ENCODE measurements at places on chromosomes 11 and 22.

DNA sequence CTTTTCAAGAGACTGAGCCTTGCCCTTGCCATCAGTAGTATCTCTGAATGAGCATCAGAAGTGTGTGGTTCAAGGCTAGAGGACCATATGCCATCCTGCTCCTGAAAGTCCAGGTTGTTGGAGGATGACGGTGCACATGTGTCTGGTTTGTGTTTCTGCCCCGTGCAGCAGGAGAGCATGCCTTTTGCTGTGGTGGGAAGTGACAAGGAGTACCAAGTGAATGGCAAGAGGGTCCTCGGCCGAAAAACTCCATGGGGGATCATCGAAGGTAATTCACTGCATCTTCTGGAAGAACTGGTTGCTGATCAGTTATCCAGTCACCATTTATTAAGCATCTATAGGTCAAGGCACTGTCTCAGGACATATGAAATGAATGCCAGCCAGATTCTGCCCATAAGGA is 6.1 kb upstream of the WBP2NL start:
- DNase-seq = no peak

- no peak for DNase-seq
These were observed 94.7 kb upstream of the RASSF10 start for GRCh38 chr11:12914400-12914912.

- no peak for DNase-seq
These were observed 1069.4 kb downstream of the NTM start for GRCh38 chr11:132439711-132440255.

DNA sequence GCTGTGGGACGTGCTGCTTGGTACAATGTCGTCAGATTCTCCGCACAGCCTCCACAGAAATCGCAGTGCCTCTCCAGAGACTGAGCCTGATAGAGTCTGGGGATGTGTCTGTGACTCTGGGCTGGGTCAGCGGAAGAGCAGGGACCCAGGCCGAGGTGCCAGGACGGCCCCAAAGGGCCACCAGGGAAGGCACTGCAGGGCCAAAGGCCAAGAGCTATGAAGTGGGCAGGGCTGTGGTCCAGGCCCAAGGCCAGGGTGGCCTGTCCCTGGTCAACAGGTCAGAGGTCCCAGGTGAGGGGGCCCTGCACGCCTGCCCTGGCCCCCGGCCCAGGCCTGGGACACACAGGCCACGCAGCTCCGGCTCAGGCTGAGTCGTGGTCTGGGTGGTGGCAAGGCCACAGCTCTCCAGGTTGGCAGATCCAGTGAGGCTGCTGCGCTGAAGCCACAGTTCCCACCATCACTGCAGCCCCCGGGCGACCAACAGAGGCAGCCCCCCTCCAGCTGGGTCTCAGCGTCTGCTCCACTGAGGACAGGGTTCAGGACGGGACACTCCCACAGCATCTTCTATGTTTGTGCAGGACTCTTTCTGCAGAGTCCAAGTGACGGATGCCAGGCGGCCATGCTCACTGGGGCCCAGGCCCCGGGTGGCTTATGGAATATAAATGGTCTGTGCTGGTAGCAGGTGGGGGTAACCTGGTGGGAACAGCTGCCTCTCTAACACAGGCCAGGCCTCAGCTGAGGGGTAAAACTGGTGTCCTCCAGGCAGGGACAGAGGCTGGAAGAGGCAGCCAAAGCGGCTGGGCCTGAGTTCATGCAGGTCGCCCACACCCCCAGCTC is 4.8 kb upstream of the PIM3 start:
- DNase-seq = peak; percentile 38

- no peak for DNase-seq
These were observed 35.8 kb downstream of the MTNR1B start for GRCh38 chr11:93005239-93005638.

- no peak for DNase-seq
These were observed 11.2 kb upstream of the MS4A6E start for GRCh38 chr11:60315871-60316270.

DNA sequence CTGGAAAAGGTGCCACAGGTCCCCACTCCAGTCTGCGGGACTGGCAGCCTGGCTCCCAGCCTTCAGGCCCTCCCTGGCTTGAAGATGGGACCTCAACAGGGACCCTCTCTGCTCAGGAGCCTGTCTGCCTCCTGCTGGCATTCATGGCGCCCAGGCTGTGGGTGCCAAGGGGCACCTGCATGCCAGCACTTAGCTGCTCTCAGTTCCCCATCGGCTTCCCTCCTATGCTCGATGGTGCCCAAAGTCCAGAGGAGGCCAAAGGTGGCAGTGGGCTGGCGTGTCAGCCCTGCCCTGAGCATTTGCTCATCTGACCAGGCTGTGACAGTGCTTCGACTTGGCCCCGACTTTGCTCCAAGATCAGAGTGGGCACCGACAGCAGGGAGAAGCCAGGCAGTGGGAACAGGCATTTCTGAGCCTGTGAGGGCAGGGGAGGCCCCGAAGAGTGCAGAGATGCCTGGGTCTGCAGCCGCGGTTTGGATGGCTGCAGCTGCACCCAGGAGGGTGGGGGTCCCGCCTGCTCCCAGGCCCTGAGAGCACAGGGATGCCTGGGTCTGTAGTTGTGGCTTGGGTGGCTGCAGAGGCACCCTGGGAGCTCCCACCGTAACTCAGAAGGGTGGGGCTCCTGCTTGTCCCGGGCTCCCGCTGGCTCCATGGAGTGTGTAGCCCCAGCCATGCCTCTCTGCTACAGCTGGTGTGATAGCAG is 463.6 kb downstream of the TBC1D22A start:
- DNase-seq = no peak

DNA sequence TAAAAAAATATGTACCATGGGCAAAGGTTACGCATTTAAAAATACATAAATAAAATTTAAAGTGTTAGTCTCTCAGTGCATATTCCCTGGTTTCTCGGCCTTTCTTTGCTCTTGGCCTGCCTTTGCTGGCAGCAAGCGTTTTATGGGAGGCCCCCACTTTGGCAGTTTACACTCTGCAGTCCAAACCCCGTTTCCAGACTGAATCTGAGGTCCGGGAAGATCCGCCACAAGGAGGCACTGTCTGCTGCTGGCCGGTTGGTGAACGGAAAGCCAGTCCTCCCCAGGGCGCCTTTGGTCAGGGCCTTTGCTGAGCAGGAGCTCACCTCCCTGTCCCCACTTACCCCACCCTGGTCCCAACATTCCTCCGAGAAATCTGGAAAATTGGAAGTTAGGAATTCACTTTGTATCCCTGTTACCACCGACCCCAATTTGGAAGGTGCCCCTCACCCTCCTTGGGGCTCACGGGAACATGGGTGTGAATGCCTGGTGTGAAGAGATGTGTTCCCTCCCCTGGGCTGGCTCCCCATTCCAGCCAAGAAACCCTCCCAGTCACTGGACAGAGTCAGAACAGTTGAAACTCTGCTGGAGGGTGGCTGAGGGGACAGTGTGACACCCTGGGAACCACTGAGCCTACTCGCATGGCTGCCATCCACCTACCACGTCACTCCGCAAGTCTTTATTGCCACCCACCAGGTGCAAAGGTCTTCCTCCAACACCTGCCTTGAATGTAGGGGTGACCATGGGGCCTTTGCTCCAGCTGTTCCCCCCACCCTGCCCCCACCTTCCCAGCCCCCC is 9.4 kb upstream of the SF1 start:
- DNase-seq = peak; percentile 62

- DNase-seq = peak; percentile 95
These were observed at the start of gene TBC1D22A for GRCh38 chr22:46762238-46763050. Gene TBC1D22A (plus strand): TSS chr22:46762650. CDS start chr22:46762787, 137 bp downstream.

DNA sequence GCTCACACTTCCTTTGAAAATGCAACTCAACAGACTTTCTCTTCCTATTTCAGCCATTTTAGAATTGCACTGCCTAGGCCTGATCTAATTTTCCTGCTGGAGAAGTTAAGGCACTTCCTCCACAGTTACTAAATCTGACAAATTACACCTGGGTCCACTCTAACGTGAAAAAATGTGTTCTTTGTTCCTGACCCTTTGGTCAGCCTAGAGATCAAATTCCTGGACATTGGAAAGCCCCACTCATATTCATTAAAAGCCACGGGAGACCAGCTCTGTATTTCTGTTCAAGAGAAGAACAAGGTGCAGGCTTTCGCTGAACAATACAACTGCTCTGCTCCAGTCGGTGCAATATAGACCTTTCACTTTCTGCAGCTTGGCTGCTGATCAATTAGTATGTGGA is 96.6 kb downstream of the MPPED2 start:
- no peak for DNase-seq

- no peak for DNase-seq
These were observed 2.7 kb upstream of the ZNF74 start for GRCh38 chr22:20391222-20391621.
